CD8-positive, alpha-beta memory T cell (primary cell): ENCODE measurements at places on chromosomes 16 and 17. TPM values are rescaled to one million over a fixed set of nuclear protein-coding genes. Genes with fewer than 3 reads are reported as not detected.
A peak's percentile ranks its signal among the peaks of the same experiment; 100 is the strongest.

DNA sequence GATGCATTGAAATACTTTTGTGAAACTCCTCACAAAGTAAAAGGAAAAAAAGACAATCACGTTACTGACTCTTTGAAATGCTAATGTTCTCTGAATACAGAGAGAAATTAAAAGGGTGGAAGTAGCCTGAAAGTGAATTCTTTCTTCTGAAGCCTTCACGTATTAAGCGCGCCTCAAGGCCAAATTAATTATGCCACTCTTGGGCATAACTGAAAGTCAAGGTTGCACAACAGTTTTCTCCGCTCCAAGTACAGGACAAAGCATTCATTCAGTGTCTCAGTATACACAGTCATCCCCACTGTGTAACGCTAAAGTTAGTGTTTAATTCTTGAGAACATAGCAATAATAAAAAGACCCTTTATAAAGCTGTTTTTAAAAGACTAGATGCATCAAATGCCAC, 21.5 kb downstream of the PARN start:
- DNase-seq = no peak

GRCh38 chr16:10031473-10031872, 150.8 kb downstream of the GRIN2A start:
- DNase-seq = no peak

SOX9 gene
- not detected for total RNA-seq

- DNase-seq = no peak
Measured at GRCh38 chr17:31674717-31675349, 184.2 kb downstream of the COPRS start.

TMED6 gene
- total RNA-seq = 1.4 TPM

- no peak for DNase-seq
Measured at GRCh38 chr17:30095507-30096244, 20.9 kb upstream of the NSRP1 start.

GRCh38 chr17:4209611-4210010, 54.2 kb downstream of the ANKFY1 start:
- no peak for DNase-seq

GRCh38 chr16:50697881-50698767, 4.7 kb downstream of the NOD2 start:
- no peak for DNase-seq

DNA sequence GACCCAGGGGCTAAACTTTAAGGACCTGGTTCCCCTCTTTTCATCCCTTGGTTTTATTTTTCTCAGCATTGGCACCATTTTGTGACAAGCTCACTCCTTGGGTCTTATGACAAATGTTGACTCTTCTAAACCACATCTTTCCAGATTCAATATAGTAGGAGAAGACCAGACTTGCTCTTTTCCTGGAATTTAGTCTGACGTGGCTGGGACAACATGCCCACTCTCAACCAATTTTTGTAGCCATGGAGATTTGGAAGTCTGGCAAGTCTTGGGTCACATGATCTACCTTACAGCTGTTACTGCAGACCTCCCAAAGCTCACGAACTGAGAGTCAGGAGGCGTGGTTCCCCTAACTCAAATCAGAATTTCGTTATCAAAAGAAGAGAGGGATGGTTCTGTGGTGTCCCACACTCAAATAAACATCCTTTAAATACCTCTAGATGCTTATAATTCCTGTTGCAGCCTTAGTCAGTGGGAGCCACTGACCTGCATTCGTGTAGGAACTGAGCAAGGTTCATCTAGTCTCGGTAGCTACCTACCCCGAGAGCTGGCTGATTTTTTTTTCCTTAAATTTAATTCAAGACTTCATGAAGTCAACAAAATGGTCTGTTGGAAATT, 683.5 kb downstream of the MAF start:
- DNase-seq = no peak

SMTNL2 gene
- not detected for total RNA-seq

- DNase-seq = no peak
Measured at GRCh38 chr17:742147-742793, 9.8 kb downstream of the GEMIN4 start.

CES4A gene
- total RNA-seq = 5.1 TPM

DNA sequence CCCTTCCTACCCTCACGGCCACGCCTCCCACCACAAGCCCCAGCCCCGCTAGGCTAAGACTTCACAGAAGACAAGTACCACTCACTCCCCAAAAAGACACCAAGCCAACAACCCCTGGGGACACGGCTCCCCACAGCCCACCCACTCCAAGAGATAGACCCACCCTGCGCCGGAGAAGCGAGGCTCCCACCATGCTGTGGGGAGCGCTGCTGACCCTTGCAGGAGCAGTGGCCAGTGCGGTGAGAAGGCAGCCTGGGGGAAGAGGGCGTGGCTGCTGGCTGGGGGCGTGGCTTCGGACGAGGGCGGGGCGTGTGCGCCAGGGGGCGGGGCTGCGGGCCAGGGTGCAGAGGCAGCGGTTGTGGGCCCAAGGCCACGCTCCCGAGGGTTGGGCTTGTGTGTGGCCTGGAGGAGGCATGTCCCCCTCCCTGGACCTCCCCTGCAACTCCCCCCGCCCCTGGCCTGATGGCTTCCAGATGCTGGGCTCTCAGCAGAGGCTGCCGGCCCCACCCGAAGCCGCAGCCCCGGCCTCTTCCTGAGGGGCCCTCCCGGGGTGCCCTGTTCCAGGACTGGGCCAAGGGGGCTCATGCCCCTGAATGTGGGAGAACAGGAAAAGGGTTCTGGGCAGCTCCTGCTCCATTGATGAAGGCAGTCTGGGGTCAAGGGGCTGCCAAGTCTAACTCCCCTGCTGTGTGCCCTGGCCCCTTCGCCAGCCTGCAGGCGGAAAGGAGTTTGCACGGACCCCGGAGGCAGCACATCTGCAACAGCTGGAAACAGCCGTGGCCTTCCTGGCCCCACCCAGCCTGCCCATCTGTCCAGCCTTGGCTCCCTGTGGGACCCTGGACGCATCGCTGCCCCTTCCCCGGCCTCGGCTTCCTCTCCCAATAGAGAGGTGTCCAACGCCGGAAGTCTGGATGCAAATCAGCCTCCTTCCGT, 9.1 kb downstream of the TFAP4 start:
- DNase-seq = no peak

DNA sequence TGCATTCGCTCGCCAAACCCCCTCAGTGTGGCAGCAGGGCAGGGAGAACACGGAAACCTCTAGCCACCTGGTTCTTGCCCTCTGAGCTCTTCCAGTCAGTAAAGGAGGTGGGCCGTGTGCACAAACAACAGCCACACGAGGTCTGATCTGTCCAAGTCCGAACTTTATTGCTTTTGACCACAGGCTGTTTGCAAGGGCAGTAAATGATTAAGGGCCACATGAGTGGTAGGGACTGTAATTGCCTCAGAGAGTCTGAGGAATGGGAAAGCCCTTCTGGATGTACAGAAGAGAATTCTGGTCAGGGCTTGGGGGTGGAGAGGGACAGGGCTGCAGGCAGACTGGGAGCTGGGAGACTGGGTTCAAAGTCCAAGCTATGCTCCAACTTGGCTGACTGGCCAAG, 75.7 kb upstream of the LHX1 start:
- DNase-seq = no peak

DNA sequence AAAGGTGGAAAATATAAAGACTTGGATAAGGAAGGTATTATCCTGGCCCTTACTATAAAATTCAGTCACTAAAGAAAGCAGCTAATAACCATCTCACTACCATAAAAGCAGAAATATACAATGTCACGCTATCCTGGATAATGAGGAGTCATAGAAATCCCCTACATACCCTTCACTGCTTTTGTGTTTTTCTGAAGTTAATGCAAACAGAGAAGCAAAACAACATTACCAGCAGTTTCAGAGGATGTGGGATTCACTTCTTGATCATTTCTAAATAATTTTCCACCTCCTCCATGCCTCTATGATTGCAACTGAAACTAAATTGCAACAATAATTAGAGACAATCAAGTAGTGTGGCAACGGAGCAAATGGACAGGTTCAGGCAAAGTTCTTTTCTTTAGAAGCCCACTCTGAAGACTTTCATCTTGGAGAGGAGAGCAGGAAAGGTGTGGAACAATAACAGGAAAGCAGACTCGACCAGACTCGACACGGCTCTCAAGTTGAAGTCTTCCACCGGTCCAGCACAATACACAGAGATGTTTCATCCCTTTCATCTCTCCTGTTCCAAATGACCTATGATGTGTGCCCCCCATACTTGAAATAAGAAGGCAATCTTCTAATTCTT, 10.2 kb downstream of the CYTH1 start:
- DNase-seq = no peak

TPSG1 gene
- not detected for total RNA-seq

DNA sequence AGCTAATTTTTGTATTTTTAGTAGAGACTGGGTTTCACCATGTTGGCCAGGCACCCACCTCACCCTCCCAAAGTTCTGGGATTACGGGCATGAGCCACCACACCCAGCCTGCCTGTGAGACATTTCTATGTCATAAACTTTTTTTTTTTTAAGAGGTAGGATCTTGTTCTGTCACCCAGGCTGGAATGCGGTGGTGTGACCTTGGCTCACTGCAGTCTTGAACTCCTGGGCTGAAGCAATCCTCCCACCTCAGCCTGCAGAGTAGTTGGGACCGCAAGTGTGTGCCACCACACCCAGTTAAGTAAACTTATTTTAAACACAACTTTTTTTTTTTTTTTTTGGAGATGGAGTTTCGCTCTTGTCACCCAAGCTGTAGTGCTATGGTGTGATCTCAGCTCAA, 47.2 kb downstream of the SCNN1G start:
- no peak for DNase-seq

HS3ST3B1 gene
- total RNA-seq = 6.0 TPM

DNA sequence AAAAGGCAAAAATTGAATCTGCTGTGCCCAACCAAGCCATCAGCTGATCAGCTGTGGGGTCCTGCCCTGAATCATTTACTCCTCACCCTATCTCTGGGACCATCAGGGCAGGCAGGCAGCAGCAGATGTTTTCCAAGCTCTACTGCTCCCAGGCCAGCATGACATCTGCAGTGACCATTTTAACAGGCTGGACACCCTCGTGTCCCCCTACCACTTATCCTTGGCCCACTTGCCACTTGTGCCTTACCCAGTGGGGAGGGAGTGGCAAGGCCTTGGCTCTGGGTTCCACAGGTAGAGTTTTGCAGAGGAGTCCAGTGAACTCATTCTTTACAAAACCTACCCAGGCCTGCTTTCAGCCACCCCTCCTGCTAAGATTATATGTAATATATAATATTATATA, 12.0 kb upstream of the CA4 start:
- DNase-seq = no peak

DNA sequence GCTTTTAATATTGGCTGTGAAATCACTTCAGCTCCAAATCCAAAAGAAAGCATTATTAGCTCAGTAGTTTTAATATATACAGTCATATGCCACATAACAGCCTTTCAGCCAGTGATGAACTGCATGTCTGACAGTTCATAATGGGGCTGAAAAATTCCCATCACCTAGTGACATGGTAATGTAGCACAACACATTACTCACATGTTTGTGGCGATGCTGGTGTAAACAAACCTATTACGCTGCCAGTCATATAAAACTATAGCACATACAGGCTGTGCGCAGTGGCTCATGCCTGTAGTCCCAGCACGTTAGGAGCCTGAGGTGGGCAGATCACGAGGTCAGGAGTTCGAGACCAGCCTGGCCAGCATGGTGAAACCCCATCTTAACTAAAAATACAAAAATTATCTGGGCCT, 92.2 kb downstream of the TUBD1 start:
- DNase-seq = no peak

GRCh38 chr17:49361129-49361901, 735 bp downstream of the ZNF652 start:
- DNase-seq = peak; percentile 79

DNA sequence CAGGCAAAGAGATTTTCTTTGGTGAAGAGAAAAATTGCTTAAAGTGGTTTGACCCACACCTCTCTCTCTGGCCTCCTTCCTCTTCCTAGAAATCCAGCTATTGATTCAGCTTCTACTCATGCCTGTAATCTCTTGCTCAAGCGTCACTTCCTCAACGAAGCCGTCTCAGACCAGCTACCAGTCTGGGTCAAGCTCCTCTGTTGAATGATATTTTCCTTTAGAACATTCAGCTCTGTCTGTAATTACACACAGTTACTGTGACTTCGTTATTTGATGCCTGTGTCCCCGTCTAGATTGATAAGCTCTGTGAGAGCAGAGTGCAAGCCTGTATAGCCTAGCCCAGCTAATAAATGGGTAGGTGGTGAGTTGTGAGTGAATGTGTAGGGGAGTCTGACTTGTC, 168.5 kb downstream of the GRIN2A start:
- DNase-seq = no peak

SERPINF2 gene
- total RNA-seq = 0.13 TPM

DNA sequence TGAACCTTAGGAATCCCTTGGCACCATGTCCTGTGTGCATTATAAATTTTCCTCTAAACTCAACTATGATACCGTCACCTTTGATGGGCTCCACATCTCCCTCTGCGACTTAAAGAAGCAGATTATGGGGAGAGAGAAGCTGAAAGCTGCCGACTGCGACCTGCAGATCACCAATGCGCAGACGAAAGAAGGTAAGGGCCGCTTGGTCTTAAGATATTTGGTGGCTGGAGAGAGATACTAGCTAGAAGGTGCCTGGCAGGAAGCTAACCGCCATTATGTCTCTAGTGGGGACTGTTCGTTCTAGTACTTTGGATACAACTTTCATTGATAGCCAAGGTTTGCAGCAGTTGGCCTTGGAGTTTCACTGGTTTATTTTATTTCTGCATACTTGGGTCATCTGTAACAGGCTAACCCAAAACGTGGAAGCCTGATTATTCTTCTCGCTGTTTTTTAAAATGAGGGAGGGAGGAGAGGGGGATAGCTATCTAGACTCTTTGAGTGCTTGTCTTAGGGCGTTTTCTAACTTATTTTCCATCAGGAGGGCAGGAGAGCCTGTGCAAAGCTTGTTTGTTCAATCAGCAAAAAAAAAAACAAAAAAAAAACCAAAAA, 1.3 kb downstream of the RBBP6 start:
- DNase-seq = peak; percentile 14

DNA sequence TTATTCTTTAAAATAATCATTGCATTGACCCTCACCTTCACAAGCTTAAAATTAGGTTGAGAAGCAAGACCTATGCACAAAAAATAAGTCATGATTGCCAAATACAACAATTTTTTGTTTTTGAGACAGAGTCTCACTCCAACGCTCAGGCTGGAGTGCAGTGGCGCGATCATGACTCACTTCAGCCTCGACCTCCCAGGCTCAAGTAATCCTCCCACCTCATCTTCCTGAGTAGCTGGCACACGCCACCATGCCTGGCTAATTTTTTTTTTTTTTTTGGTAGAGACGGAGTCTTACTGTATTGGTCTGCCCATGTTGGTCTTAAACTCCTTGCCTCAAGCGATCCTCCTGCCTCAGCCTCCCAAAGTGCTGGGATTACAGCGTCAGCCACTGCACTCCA, 24.2 kb downstream of the ZNF652 start:
- no peak for DNase-seq

DNA sequence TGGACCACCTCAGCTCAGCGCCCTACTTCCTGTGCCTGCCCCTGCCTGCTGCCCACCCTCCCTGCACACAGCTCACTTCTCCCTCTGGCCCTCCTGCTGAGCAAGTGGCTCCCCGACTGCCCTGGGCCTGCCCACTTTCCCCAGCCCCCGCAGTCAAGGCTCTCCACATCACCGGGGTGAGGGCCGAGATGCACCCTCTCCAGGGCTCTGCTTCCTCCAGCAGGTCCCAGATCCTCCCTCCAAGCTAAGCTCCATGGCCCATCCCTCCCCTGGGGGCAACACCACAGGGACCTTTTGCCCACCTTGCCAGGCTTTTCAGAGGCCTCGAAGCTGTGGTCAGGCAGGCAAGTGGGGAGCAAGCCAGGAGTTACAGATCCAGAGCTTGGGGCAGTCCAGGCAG, 820.2 kb downstream of the KCNJ18 start:
- DNase-seq = no peak
